ENCODE measurements at places on chromosomes 12 and 14.

DNA sequence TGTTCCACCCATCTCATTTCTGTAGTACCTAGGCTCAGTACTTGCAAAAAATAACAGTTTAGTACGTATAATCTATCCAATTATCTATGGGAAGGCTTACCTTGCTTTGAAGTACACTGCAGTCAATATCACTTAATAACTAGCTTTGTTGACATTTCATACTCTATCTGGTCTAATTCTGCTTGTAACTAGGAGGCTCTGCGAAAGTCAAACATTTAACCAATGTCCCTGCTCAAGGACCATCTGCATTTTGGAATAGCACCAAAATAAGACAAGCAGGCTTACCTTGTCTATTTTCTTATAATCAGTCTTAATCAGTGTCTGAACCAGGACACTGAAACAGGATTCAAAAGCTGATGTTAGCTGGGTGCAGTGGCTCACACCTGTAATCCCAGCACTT is 39.9 kb downstream of the SLC25A47 start:
- no peak for DNase-seq

- DNase-seq, result no peak
Observed at GRCh38 chr12:51850965-51851299, 2.4 kb upstream of the FIGNL2 start.

DNA sequence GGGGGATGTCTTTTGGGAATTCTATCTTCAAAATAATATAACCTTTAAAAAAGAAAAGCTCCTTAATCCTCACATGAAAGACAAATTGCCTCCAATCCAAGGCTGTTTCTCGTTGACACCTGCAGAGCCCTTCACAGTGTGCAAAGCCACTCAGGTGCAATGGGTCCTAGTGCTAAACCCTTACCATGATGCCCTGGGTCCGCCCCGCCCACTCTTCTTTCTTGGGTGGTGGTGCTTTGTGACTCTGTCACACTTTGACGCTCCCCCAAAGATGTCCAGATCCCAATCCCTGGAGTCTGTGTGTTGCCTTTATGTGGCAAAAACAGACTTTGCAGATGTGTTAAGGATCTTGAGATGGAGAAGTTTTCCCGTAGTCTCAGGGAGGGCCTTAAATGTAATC is 29.7 kb downstream of the CLMN start:
- no peak for DNase-seq

- no peak for DNase-seq
Observed at GRCh38 chr14:22319526-22320361, 269.3 kb downstream of the DAD1 start.

DNA sequence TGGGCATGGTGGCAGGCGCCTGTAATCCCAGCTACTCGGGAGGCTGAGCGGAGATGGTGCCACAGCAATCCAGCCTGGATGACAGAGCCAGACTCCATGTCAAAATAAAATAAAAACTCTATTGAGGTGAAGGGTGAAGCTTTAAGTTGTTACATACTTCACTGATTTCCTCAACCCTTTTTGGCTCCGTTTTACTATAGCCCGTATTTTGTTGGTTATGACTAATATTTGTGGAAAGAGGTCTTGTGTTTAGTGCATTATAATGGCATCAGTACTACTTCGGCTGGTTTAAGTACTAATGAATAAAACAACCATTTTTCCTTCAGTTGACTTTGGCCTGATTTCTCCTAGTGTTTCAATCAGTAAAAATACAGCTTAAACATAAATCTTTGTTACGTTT is 27.0 kb upstream of the SLC2A14 start:
- DNase-seq, result no peak

DNA sequence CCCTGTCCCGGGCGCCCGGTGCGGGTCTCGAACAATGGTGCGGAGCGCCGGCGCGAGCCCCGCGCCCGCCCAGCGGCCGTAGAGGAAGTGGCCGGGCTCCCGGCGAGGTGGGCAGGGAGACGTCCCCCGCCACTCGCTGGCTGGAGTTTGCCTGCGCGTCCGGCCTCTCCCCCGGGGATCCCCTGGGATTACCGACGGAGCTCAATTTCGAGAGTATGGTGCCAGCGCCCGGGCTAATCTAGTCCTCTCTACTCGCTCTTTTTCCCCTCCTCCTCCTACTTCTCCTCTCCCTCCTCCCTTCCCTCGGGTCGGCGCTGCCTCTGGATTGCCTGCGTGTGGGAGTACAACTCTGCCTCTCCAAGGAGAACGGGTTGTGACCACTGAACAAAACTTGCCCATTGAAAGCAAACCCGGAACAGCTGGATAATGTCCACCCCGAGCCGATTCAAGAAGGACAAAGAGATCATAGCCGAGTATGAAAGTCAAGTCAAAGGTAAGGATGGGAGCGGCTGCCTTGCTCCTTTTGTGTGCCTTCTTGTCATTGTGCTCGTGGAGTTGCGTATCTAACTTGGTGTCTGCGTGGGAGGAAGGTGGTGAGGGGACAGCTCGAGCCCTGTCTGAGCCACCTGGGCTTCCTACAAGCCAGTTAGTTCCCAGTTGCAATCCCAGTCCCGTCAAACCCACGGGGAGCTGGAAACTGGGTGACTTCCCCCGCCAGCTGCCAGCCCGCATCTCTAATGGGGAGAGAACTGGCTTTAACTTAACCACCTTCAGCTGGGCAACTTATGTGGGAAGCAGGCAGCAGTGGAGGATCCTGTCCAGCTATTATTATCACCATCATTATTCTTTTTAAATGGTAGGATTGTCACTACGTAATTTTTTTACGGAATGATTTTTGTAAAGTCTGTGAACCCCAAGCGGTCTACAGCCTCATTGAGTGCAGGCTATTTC is at the start of gene SRGAP1:
Gene SRGAP1 (plus strand): TSS at position 310 of the 951 bp plus-strand sequence. CDS start 117 bp downstream, at position 427.
- no peak for DNase-seq

DNA sequence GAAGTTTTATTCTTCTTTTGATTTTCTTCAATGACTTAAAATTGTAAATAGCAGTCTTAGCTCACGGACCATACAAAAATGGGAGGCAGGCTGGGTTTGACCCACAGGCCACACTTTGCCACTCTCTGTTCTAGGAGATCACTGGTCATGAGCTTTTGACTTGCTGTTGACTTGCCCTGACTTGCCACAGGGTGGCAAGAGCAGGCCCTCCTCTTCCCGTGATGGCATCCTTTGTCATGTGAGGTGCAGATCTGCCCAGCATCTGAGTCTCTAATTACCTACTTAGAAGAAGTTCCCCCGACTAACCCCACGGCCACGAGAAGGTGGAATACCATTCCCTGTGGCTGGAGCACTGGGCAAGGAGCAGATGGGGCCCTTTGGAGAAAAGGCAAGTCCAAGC is 81.0 kb upstream of the SCAF11 start:
- no peak for DNase-seq
